ENCODE measurements at places on chromosomes 5 and 9.

DNA sequence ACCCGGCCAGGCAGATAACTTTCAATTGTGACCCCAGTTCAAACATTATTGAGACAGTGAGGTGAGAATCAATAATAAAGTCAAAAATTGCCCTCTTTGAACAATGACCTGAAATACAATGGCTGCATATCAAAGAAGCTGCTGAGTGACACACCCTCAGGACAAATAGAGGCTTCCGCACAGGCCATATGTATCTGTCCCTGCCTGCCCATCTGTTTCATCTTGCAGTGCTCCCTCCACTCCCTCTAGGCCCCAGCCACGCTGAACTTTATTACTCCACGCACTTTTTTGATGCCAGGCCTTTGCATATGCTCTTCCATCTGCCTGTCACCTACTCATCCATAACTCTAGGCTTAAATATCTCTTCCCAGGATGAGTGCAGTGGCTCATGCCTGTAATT lies 15.9 kb upstream of the PFDN1 start:
- no peak for DNase-seq

- no peak for DNase-seq
Observed at GRCh38 chr5:170478306-170478705, 25.5 kb upstream of the KCNIP1 start.

GRCh38 chr9:88065619-88066018 lies 72.7 kb downstream of the SPATA31C2 start:
- no peak for DNase-seq

- no peak for DNase-seq
Observed at GRCh38 chr9:4417578-4418325, 72.5 kb upstream of the SLC1A1 start.

Measured in CD4-positive, CD25-positive, alpha-beta regulatory T cell (primary cell).